Lower leg skin (tissue), 4 donors: ENCODE measurements at places on chromosomes 5 and 9. TPM values are rescaled to one million over a fixed set of nuclear protein-coding genes. Genes with fewer than 3 reads are reported as not detected.

Gene ADAMTSL1
- 1.9 TPM for total RNA-seq

DNA sequence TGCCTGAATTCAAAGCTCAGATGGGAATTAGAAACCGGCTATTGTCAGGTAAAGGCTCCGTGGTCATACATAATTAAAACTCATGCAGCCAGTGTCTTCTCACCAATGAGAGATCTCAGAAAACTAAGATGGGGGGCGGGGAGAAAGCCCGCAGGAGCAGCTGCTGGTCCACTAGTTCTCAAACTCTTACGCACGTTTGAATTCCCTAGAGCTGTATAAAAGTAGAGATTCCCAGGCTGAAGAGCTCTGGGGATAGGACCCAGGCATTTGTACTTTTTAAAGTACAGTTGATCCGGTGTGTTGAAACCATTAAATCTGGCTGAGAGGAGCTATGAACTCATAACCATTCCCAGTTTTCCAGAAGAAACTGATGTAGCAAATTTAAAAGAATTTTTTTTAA, 68.5 kb downstream of the FRMD3 start:
- no peak for DNase-seq

DNA sequence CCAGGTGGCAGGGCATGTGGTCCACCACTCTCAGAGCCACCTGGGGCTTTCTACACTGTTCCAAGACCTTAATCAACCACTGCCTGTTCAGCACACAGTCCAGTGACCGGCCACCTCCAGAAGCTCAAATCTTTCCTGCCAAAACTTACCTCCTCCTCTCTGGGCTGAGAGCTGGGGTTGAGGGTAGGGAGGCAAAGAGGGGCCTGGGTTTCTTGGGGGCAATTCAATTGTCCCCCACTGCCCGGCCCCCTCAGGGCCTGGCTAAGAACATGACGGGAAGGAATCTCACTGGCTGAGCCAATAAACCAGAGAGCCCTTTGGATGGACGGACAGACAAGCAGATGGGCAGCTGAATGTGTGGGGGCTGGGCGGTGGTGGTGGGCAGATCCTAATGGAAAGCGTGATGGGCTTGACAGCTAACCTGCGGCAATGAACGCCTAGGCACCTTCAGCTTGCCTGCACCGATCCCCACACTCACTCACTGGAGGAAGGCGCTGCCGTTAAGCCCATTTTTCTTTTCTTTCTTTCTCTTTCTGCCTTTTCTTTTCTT, 5.4 kb downstream of the NR5A1 start:
- no peak for DNase-seq

Gene KIF3A
- 6.2 TPM for total RNA-seq

Gene UNC13B
- 29.0 TPM for total RNA-seq

DNA sequence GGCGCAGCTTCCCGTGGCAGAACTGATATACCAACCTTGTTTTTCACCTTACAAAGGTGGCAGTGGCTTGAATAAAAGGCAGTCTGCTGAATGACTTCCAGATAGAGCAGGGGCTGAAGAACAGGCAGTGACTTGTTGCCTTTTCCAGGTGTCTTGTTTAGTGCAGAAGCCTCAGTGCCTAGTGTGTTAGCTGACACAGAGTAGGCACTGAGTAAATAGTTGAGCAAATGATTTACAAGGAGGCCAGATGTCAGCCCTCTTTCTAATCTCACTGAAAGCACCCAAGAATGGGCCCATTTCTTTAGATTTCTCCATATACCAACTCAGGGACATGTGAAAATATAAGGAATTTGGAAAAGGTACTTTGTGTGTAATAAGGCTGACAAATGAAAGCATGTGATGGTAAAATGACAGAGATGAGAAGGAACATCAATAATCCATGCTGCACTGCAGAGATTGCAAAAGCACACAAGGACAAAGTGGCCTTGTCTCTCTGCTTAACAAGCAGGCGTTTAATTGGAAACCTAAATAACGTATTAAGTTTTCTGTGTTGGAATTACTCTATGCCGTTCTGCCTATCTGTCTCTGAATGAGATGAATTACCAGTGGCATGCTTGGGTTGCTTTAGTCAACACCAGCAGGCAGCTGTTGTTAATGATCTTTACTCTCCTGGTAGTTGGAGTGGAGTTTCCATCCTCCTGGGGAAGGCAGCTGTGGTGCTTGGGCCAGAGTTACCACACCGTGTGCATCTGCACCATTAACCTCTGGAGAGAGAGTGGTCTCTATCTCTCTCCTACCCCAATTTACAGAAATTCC, 360.1 kb upstream of the C9orf72 start:
- no peak for DNase-seq
